Activated CD4-positive, alpha-beta T cell treated with anti-CD3 and anti-CD28 coated beads, Interleukin-2, amount 10 ng/mL, durations not matched to agents 7 days and 5 days (primary cell): ENCODE measurements at places on chromosomes 1 and 21. TPM values are rescaled to one million over a fixed set of nuclear protein-coding genes. Genes with fewer than 3 reads are reported as not detected.

- peaks cover 11% of the 10 kb centered on the region for H3K36me3 ChIP-seq
- no peak overlapping the region for H3K27ac ChIP-seq
These were observed 65.3 kb downstream of the SSBP3 start for GRCh38 chr1:54340878-54341277.

- peaks cover 10% of the 10 kb centered on the region for H3K4me1 ChIP-seq
- H3K4me3 ChIP-seq = no peak overlapping the region
- H3K27ac ChIP-seq = no peak overlapping the region
- no peak for DNase-seq
- no peaks in the 10 kb centered on the region for H3K36me3 ChIP-seq
- peaks cover 20% of the 10 kb centered on the region for H3K27me3 ChIP-seq
These were observed 80.9 kb downstream of the ABCA4 start for GRCh38 chr1:94039871-94040569.

GRCh38 chr1:231800108-231800507 is 173.5 kb downstream of the DISC1 start:
- no peak for DNase-seq
- no peak overlapping the region for H3K4me3 ChIP-seq
- no peaks in the 10 kb centered on the region for H3K4me1 ChIP-seq
- H3K27ac ChIP-seq = peak overlapping the region; percentile 61
- no peaks in the 10 kb centered on the region for H3K27me3 ChIP-seq

DNA sequence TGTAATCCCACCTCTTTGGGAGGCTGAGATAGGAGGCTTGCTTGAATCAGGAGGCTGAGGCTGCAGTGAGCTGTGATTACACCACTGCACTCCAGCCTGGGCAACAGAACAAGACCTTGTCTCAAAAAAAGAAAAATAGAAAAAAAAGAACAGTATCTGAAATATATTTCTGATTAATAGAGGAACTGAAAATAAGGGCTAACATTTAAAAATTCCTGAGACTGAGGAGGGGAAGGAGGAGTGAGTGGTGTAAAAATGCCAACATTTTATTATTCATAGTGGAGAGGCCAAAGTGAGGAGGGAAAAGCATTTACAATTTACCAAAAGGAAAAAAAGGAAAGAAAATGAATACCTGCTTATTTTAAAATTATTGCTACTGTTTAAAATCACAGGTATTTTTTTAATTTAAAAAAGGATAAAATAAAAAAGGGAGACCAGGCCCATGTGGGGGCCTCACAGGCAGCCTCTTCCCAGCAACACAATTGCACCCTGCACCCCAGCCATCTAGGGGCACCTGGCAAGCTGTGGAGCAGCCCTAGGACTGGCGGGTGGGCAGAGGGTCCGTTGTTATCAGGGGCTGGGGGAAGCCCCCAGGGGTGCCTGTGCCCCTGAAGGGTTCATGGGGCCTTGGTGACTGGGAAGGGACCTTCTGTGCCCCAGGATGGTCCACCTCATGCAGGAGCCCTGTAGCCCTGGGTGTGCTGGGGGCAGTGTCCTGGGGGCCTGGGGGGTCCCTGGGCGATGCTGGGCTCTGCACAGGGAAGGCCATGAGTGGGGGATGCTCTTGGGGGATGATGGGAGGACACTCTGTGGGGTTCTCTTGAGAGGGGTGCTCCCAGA is 34.8 kb upstream of the ADARB1 start:
- H3K36me3 ChIP-seq = no peaks in the 10 kb centered on the region
- DNase-seq = no peak
- H3K4me3 ChIP-seq = no peak overlapping the region
- H3K27me3 ChIP-seq = peaks cover 3% of the 10 kb centered on the region

DNA sequence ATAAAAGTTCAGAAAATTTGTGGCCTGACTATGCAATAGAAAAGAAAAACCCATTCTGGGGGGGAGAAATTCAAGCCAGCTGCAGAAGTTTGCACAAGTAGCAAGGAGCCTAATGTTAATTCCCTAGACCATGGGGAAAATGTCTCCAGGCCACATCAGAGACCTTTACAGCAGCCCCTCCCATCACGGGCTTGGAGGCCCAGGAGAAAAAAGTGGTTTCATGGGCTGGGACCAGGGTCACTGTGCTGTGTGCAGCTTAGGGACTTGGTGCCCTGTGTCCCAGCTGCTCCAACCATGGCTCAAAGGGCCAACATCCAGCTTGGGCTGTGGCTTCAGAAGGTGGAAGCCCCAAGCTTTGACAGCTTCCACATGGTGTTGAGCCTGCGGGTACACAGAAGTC is 42.0 kb downstream of the IL23R start:
- no peaks in the 10 kb centered on the region for H3K36me3 ChIP-seq
- H3K4me3 ChIP-seq = no peak overlapping the region
- H3K27ac ChIP-seq = no peak overlapping the region
- H3K27me3 ChIP-seq = peaks cover 2% of the 10 kb centered on the region

- no peaks in the 10 kb centered on the region for H3K27me3 ChIP-seq
- no peak overlapping the region for H3K4me3 ChIP-seq
- DNase-seq = no peak
- no peaks in the 10 kb centered on the region for H3K4me1 ChIP-seq
- H3K27ac ChIP-seq = no peak overlapping the region
These were observed 220.1 kb downstream of the COL24A1 start for GRCh38 chr1:85936470-85936869.

The GPR52 gene
- total RNA-seq = 2.9 TPM

GRCh38 chr1:119816407-119816806 is 5.1 kb upstream of the REG4 start:
- no peaks in the 10 kb centered on the region for H3K4me1 ChIP-seq
- peaks cover 36% of the 10 kb centered on the region for H3K27me3 ChIP-seq
- H3K36me3 ChIP-seq = no peaks in the 10 kb centered on the region
- DNase-seq = no peak
- H3K27ac ChIP-seq = no peak overlapping the region

DNA sequence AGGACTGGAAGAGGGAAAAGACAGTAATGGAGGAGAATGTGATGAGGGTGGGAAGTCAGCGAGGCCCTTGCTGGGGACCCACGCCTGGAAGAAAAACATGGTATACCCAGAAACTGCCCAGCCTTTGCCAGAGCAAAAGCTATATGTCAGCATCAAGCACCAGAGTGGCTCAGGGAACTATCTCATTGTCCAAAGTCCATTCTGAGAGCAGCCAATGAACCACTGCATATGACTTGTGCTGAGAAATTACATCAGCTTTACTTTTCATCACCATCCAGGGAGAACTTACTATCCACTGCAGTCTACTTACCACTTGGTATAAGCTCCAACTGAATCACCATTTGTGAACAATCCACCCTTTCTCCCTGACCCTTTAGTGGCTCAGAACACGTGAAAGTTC is 148.1 kb downstream of the TTLL7 start:
- H3K27ac ChIP-seq = no peak overlapping the region
- no peaks in the 10 kb centered on the region for H3K27me3 ChIP-seq
- no peaks in the 10 kb centered on the region for H3K36me3 ChIP-seq
- no peak for DNase-seq
- no peak overlapping the region for H3K4me3 ChIP-seq

DNA sequence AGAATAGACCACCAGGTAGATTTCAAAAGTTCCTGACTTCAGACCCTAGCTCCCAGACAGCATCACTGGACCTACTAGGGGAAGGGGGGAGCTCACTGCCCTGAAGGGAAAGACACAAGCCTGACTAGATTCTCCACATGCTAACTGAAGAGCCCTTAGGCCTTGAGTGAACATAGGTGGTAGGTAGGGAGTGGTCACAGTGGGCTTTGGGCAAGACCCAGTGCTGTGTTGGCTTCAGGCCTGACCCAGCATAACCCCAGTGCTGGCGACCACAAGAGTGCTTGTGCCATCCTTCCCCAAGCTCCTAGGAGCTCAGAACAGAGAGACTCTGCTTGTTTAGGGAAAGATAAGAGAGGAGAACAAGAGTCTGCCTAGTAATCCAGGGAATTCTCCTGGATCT is 51.1 kb upstream of the ACADM start:
- DNase-seq = no peak
- no peak overlapping the region for H3K27ac ChIP-seq
- no peaks in the 10 kb centered on the region for H3K27me3 ChIP-seq
- no peaks in the 10 kb centered on the region for H3K4me1 ChIP-seq
- H3K36me3 ChIP-seq = no peaks in the 10 kb centered on the region

DNA sequence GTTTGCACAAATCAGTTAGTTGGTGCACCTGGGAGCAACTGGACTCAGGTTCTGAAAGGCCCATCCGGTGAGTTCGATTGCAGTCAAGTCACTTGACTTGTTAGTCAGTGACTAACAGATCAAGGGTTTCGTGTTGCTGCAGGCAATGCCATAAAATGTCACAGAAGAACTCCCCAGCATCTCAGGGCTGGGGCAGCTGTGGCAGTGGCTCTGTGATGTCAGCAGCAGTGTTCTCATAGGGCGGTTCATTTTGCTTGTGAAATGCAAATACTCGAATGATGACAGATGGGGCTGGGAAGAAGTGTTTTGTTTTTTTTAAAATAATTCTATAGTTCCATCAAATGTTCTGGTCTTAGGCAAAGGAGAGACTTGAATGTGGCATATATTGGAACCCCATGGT is 287.8 kb downstream of the LMX1A start:
- H3K36me3 ChIP-seq = no peaks in the 10 kb centered on the region
- H3K4me1 ChIP-seq = no peaks in the 10 kb centered on the region
- H3K4me3 ChIP-seq = no peak overlapping the region
- no peak for DNase-seq

The CEP170 gene
- total RNA-seq = 32.1 TPM

- no peaks in the 10 kb centered on the region for H3K27me3 ChIP-seq
- DNase-seq = no peak
- H3K27ac ChIP-seq = no peak overlapping the region
- H3K36me3 ChIP-seq = no peaks in the 10 kb centered on the region
- peaks cover 3% of the 10 kb centered on the region for H3K4me1 ChIP-seq
These were observed 356.0 kb downstream of the HHAT start for GRCh38 chr1:210684466-210685294.

- DNase-seq = no peak
- H3K27me3 ChIP-seq = no peaks in the 10 kb centered on the region
- H3K27ac ChIP-seq = peak overlapping the region; percentile 98
- peak overlapping the region; percentile 97 for H3K4me3 ChIP-seq
These were observed 958 bp downstream of the NFYC start for GRCh38 chr1:40692429-40692895.

The KIF17 gene
- not detected for total RNA-seq

The OLFML2B gene
- total RNA-seq = not detected

DNA sequence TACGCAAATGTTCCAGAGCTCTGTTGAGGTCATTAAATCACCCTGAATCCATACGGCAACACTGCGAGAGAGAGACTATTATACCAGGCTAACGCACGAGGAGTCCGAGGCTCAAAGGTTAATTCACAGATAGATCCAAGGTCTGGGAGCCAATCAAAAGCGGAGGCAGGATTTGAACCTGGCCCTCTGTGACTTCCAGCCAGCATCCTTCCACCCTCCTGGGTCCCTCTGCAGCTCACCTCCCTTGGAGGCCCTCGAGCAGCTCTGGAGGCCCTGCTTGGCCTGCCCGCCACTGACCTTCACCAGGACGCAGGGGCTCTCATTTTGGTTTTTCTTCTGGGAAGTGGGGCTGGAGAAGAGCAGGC is 42.1 kb downstream of the KIAA1614 start:
- peaks cover 7% of the 10 kb centered on the region for H3K4me1 ChIP-seq
- peaks cover 9% of the 10 kb centered on the region for H3K36me3 ChIP-seq
- DNase-seq = no peak
- peak overlapping the region; percentile 61 for H3K4me3 ChIP-seq
- no peaks in the 10 kb centered on the region for H3K27me3 ChIP-seq
- no peak overlapping the region for H3K27ac ChIP-seq

GRCh38 chr1:214317734-214318133 is 36.8 kb downstream of the SMYD2 start:
- H3K36me3 ChIP-seq = peaks cover 16% of the 10 kb centered on the region
- no peak overlapping the region for H3K27ac ChIP-seq
- no peak for DNase-seq
- H3K4me1 ChIP-seq = peaks cover 5% of the 10 kb centered on the region
- H3K27me3 ChIP-seq = no peaks in the 10 kb centered on the region

GRCh38 chr1:26820784-26821269 is 5.7 kb upstream of the ZDHHC18 start:
- H3K36me3 ChIP-seq = no peaks in the 10 kb centered on the region
- H3K4me1 ChIP-seq = peaks cover 30% of the 10 kb centered on the region
- no peaks in the 10 kb centered on the region for H3K27me3 ChIP-seq
- peak; percentile 43 for DNase-seq
- peak overlapping the region; percentile 76 for H3K27ac ChIP-seq

The GPATCH4 gene
- total RNA-seq = 29.9 TPM

DNA sequence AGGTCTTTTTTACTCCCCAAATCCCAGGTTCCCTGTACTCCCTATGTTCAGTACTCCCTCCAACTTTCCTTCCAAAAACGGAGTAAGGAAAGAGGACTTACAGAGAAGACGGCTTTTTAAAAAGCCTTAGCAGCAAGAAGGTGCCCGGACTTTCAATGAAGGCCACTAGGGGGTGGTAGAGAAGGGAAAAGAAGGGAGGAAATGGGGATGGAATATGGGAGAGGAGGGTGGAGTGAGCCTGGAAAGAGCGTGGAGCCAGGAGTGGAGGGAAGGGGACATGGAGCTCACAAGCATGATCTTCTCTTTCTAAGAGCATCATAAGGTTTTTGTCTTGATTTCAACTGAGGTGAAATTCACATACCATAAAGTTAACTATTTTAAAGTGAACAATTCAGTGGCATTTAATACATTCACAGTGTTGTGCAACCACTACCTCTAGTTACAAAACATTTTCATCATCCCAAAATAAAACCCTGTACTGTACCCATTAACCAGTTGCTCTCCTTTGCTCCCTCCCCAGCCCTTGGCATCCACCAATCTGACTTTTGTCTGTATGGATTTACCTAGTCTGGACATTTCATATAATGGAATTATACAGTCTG is 129.9 kb downstream of the ZNF281 start:
- H3K27ac ChIP-seq = no peak overlapping the region
- H3K4me3 ChIP-seq = no peak overlapping the region
- peaks cover 2% of the 10 kb centered on the region for H3K27me3 ChIP-seq
- peak; percentile 37 for DNase-seq

GRCh38 chr1:25743164-25744139 is 56.5 kb upstream of the SELENON start:
- no peak for DNase-seq
- H3K4me3 ChIP-seq = no peak overlapping the region
- H3K36me3 ChIP-seq = peaks cover 6% of the 10 kb centered on the region
- peaks cover 3% of the 10 kb centered on the region for H3K4me1 ChIP-seq

The KRTAP6-1 gene
- not detected for total RNA-seq

The SPATA45 gene
- not detected for total RNA-seq

- no peak overlapping the region for H3K27ac ChIP-seq
- peaks cover 17% of the 10 kb centered on the region for H3K4me1 ChIP-seq
- H3K27me3 ChIP-seq = no peaks in the 10 kb centered on the region
- DNase-seq = no peak
These were observed 85.9 kb downstream of the USP24 start for GRCh38 chr1:55129194-55129728.

GRCh38 chr1:11924334-11925195 is 1.7 kb downstream of the KIAA2013 start:
- H3K36me3 ChIP-seq = peaks cover 32% of the 10 kb centered on the region
- H3K4me1 ChIP-seq = peaks cover 38% of the 10 kb centered on the region
- no peaks in the 10 kb centered on the region for H3K27me3 ChIP-seq
- DNase-seq = no peak

GRCh38 chr1:155208541-155209311 is at the start of gene MTX1:
Gene MTX1, plus strand, starts transcription at chr1:155208695. Its CDS starts 110 bp downstream, at chr1:155208805.
- peak; percentile 90 for DNase-seq
- H3K27ac ChIP-seq = peak within 1 kb of the TSS; percentile 91
- H3K4me3 ChIP-seq = peak within 1 kb of the TSS; percentile 82
- peaks cover 8% of the 10 kb centered on the region for H3K36me3 ChIP-seq
- H3K4me1 ChIP-seq = peaks cover 31% of the 10 kb centered on the region

The KCNE1 gene
- total RNA-seq = 0.27 TPM

GRCh38 chr21:36489776-36490165 is 9.8 kb upstream of the CLDN14 start:
- H3K27ac ChIP-seq = no peak overlapping the region
- no peaks in the 10 kb centered on the region for H3K27me3 ChIP-seq
- no peak overlapping the region for H3K4me3 ChIP-seq
- no peaks in the 10 kb centered on the region for H3K4me1 ChIP-seq
